ENCODE measurements at places on chromosomes 12 and 14. TPM values are rescaled to one million over a fixed set of nuclear protein-coding genes. Genes with fewer than 3 reads are reported as not detected.

Gene STXBP6
- 0.63 TPM for total RNA-seq

Gene TTC9
- 24.8 TPM for total RNA-seq

Gene VASH1
- total RNA-seq, result 2.9 TPM

Gene P2RX2
- not detected for total RNA-seq

Gene SERPINA9
- total RNA-seq, result not detected

Gene PAN2
- 15.0 TPM for total RNA-seq

Gene CPM
- total RNA-seq, result 35.0 TPM

Gene INTS13
- total RNA-seq, result 33.6 TPM

Gene CSRP2
- 67.1 TPM for total RNA-seq

Measured in epithelial cell of proximal tubule (primary cell).